NCI-H748 treated with DMSO at 0.1 percent for 48 hours (cell line): ENCODE measurements at places on chromosomes 7 and 10.

DNA sequence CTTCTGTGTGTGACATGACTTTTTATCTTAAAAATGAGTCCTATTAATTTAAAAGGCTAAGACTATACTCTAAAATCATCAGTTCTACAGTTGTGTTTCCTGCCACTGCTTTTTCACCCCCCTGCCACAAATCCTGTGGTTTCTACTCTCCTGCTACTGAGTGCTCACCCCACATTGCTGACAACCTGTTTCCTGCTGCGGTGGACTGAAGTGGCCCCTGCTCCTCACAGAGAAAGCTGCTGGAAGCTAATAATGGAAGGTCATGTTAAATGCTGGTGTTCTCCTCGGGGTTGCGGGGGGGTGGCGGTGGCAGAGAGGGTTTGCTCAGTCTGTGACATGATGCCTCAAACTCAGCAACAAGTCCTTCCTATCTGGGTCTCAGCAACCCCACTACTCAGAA is 113.2 kb upstream of the INHBA start:
- DNase-seq = no peak

- no peak for DNase-seq
Observed at GRCh38 chr7:37277513-37277912, 171.2 kb downstream of the ELMO1 start.

DNA sequence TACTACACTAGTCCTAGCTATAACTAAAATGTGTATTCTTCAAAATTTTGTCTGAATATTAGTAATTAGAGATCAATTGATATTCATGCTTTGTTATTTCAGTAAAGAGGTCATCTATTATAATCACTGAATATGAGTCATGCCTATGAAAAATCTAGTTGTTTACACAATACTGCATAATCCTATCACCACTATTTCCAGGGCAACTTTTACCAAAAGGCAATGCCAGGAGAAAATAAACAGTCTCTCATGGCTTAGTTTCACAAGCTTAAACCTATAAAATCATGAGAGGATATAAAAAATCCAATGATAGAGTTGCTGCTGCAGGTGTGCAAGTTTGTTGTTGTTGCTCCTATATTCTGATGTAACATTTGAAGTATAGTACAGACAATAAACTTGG is 149.9 kb upstream of the COL1A2 start:
- DNase-seq = no peak

GRCh38 chr7:20594023-20594422 is 21.4 kb upstream of the ABCB5 start:
- no peak for DNase-seq

GRCh38 chr10:3898821-3899220 is 113.8 kb upstream of the KLF6 start:
- DNase-seq = no peak

DNA sequence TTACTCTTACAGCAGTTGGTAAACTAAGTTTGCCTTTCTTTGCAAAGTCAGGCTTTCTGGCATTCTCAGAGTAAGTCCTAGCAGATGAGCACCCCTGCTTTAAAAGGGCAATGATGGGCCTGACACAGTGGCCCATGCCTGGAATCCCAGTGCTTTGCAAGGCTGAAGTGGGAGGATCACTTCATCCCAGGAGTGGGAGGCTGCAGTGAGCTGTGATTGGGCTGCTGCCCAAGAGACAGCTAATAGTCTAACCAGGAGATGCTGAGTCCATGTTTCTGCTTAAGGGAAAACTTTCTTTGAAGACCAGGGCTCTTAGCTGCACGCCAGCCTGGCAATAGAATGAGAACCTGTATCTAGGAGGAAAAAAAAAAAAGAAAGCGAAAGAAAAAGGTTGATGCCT is 100.2 kb upstream of the MPP7 start:
- DNase-seq = no peak
